ENCODE measurements at places on chromosomes 6 and 20.

DNA sequence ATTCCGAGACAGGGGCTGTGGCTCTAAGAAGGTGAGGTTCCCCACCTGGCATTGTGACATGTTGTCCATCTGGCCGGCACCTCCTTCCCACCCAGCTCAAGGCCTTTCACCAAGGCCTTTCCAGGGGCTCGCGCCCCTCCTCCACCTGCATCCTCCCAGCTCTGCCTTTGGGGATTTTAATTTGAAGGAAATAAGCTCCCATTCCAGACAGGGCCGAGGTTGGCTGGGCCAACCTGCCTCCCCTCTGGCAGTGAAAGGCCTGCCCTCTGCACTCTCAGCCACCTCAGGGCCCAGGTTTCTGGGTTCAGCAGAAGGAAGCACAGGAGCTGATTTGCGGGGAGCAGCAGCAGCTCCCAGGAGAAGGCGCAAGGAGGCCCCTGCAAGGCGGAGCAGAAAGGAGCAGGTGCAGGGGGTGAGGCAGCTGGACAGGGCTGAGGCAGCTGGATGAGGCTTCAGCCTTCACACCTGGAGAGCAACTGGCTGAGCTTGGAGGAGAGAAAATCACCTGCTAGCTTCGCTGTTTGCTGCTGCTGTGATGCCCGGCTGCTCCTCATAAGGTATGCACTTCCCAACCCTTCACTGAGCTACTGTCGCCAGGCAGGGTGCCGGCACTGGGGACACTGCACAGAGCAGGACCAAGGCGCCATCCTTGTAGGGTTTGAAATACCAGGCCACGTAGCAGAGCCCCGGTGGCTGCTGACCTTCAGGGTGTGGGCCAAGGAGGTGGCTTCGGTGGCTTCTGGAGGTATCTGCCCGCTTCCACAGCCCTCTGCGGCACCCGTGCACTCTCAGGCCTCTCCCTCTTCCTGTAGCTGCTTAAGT is 147.0 kb downstream of the SYNDIG1 start:
- DNase-seq, result no peak

- DNase-seq, result no peak
Measured at GRCh38 chr6:161085246-161085645, 93.7 kb downstream of the MAP3K4 start.

- DNase-seq, result no peak
Measured at GRCh38 chr6:114431641-114432040, 88.8 kb upstream of the HS3ST5 start.

DNA sequence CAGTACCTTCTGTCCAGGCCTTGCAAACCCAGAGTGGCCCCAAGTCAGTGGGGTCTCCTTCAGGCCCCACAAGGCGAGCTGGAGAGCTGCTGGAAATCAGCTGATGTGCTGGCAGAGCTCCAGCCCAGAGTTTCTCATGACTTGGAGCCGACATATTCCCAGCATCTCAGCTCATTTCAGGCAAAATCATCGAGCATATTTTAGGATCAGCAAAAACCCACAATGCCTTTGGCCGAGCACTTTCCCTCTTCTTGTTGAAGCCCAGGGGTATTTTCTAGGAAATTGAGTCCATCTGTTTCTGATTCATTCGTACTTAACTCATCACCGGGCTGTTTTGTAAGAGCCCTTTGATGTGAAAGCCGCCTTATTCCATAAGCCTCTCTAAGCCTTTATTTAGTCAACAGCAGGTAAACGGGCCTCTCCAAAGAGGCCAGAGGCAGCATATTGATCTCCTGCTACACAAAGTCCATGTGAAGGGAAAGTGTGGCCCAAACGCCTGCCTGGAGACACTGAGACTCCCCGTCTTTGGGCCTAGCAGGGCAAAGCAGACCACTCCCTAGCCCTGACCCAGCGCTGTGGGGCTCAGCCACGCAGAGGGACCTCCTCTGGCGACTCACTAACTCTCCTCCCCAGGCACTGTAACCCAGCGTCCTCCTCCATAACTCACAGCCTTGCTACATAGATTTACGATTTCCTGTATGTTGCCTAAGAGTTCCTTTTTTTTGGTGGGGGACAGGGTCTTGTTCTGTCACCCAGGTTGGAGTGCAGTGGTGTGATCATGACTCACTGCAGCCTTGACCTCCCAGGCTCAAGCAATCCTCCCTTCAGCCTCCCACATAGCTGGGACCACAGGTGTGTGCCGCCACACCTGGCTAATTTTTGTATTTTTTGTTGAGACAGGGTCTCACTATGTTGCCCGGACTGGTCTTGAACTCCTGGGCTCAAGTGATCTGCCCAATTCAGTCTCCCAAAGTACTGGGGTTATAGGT is 12.1 kb upstream of the C20orf203 start:
- peak; percentile 79 for DNase-seq

GRCh38 chr6:30192076-30192475 is 21.1 kb downstream of the TRIM26 start:
- no peak for DNase-seq

- DNase-seq, result no peak
Measured at GRCh38 chr6:30696432-30696831, 5.6 kb upstream of the NRM start.

- DNase-seq, result peak; percentile 1
Measured at GRCh38 chr6:62652692-62653328, 366.8 kb upstream of the KHDRBS2 start.

DNA sequence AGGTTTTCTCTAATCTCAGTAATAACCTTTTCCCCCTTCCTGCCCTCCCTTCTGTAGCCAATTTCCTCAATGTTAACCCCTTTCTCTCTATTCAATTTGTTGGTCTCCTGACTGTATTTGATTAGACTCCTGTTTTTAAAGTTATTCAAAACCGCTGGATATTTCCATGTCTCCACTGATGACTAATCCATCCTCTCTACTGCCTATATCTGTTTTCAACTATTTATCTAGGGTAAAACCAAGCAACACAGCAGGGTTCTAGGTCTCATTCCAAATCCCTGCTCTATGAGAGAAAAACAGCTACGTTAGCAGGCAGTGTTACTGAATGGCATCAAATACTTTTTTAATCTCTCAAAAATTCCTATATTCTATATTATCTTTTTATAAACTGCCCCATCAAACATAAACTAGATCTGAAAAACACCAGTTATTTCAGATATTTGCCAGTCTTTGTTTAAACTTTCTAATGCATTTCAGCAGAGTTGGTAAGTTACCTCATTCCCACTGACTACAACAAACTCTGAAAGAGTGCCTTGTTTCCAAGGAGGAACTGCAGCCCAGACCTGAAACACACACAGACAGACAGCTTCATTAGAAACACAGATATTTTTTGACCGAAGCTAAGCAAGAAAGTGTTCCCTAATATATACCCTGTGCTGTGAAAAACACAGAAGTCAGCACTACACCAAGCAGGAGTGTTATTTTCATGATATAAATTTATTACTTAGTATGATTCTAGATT is 8.2 kb downstream of the RTN4IP1 start:
- DNase-seq, result no peak

GRCh38 chr6:43608310-43608763 is 20.7 kb downstream of the GTPBP2 start:
- peak; percentile 79 for DNase-seq

DNA sequence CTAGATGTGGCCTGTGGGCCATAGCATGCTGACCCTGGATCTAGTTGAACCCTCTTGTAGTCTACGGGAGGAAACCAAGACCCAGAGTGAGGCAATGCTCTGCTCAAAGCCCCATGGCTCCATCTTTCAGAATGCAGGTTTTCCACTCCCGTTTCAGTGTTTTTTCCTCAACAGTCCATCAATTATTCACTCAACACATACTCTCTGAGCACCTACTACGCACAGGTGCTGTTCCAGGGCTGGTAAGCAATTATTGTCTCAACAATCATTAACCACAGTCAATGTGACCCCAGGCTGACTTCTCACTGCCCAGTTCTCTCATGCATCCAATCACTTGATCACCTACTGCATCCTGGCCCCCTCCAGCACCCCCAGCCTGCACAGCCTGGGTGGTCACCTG is 20.0 kb downstream of the MOCS1 start:
- no peak for DNase-seq

DNA sequence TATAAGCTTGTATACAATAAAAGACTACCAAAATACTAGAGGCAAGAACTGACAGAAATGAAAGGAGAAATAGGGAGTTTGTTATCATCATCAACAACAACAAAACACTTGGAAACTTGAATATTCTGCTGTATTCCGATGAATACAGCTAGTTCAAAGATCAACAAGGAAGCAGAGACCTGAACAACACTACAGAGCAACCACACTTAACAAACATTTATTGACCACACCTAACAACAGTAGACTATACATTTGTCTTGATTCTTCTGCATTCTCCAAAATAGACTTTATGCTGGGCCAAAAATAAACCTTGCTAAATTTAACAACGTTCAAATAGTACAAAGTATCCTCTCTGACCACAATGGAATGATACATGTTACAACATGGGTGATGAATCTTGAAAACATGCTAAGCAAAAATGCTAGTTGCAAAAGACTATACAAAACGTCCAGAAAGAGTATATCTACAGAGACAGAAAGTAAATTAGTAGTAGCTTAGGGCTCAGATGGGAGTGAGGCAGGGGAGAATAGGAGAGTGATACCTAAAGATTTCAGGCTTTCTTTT is 39.1 kb upstream of the PAK5 start:
- no peak for DNase-seq

DNA sequence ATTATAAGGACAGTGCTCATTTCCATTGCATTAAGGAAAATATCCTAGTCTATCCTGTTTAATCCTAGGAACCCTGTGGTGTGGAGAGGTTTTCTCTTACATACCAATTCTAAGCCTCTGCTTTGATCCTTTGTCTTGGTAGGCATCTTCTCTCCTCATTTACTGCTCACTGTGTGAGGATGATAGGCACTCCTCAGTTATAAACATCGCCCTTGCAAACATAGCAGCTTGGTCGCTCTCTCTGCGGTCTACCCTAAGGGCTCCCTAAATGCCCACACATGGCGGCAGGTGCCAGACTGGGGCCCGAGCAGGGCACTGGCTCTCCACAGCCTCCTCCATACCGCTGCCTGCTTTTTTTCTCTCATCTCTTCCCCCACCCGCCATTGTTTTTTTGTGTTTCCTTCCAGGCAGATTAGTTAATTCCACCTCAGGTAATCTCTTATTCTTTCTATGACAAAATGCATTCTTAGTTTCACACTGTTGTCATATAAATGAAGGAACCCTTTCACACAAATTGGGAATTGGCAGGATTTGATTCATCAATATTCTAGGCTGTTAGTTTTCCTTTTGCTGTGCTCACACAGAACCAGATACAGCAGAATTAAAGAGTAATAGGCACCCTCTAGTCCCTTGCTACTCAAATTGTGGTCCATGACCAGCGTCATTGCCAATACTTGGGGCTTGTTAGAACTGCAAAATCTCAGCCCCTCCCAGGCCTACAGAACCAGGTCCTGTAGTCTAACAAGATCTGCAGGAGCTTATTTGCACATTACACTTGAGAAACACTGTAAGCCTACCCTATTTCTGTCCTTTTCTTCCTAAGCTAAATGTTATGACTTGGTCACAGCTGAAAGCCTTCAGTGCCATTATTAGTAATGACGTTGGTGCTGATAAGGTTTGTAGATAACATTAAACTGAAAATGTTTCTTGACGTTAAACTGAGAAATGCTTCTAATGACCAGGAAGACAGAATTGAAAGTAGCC is 36.3 kb downstream of the CARMIL1 start:
- no peak for DNase-seq

DNA sequence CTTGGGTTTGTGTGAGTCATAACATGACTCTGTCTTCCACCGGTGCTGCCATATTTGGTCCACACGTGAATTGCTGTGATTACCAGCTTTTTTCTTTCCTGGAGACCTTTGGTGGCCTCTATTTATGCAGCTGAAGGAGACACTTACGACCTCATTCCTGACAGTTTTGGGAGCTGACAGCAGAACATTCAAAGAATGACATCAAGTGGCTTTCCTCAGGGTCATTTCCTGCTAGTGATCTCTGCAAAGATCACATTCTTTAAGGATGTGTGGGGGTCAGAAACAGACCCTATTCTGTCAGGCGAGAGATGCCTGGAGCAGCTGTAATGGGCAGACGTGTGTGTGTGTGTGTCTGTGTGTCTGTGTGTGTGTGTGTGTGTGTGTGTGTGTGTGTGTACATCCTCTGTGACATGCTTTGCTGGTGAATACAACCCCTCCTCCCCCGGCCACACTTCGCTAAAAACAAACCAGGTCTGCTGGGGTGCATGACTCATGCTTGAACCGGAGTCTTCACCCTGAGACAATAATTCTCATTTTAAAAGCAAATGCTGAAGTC is 115.6 kb downstream of the TMEM170B start:
- DNase-seq, result peak; percentile 33

DNA sequence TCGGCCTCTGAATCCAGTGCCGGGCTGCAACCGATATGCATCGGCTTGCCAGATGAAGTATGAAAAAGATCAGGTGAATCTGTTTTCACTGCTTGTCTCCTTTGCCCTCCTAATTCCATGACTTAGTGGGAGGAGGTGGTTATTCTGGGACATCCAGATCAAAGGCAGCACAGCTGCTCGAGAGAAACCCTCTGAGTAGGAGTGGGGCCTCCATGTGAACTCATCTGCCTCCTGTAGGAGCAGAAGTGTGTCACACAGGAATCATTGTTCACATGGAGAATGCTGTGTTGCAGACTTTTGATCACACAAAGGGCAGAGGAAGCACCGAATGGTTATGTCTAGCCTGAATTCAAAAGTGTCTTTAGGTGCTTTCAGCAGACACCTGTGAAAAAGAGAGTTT is 73.1 kb upstream of the SLC22A1 start:
- DNase-seq, result no peak

- peak; percentile 80 for DNase-seq
Measured at GRCh38 chr6:143158113-143158581, 97.5 kb downstream of the AIG1 start.

GRCh38 chr6:35206346-35206745 is 7.4 kb upstream of the SCUBE3 start:
- DNase-seq, result no peak

GRCh38 chr6:96017070-96017359 is 1.2 kb downstream of the FUT9 start:
- no peak for DNase-seq

DNA sequence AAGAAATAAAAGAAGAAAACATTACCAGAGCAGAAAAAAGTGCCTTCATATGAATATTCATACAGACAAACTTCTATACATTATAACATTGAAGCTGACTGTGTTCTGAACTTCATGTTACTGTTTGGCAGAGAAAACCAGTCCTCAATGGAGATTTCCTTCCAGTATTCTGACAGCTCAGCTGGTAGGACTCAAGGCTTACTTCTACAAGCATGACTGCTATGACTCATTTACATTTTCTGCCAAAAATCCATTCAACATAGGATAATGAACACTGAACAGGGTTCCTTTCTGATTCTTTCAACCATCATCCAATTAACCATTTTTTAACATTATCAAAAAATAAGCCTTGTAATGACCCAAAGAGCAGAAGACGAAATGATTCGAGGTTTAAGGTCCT is 25.4 kb downstream of the COL9A1 start:
- DNase-seq, result no peak

- DNase-seq, result no peak
Measured at GRCh38 chr20:23550227-23550626, 18.1 kb downstream of the CST9L start.

Measured in suppressor macrophage treated with lipopolysaccharide for 1 hour (primary cell).